ENCODE measurements at places on chromosomes 12 and 14.

GRCh38 chr14:69298131-69299071 lies 38.4 kb downstream of the GALNT16 start:
- no peak for DNase-seq

- DNase-seq, result no peak
Measured at GRCh38 chr14:52917735-52918134, 33.1 kb downstream of the FERMT2 start.

DNA sequence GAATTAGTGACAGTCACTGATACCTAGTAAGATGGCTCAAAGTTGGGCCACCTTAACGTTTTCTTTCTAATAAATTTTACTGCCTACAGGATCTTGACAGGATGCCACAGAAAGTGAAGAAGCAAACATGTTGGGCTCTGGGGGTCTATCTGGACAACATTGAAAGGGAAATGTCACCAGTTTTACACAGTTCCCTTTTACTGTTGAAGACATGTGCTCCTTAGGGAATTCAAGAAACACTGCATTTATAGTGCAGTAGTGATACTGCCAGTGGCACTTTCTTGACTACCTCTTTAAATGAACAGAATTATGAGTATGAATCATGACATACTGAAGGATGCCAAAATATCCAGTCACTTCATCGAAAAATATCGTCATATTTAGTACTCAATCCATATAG lies 269.3 kb upstream of the SYT10 start:
- DNase-seq, result no peak

DNA sequence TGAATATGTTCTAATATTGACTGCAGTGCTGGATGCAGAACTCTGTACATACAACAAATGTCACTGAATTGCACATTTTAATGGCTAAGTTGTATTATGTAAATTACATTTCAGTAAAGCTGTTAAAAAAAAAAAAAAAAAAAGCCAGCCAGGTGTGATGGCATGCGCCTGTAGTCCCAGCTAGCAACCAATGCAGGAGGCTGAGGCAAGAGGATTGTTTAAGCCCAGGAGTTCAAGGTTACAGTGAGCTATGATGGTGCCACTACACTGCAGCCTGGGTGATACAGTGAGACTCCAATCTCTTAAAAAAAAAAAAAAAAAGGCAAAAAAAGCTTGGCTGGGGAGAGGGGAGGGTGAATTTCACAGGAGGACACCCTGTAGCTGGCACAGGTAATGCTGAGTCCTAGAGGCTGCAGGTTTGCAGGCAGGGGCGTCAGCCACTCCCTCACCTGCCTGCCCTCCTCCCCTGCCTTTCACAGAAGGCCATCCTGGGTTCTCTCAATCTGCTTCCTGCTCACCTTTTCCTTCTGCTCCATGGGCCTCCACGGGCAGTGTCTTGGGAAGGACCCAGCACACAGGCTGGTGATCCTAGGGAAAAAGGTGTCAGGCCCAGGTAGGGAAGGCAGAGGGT lies 40.7 kb downstream of the TESC start:
- DNase-seq, result no peak

- DNase-seq, result no peak
Measured at GRCh38 chr12:43762596-43762995, 3.8 kb downstream of the IRAK4 start.

- DNase-seq, result no peak
Measured at GRCh38 chr14:39739796-39740195, 307.6 kb upstream of the FBXO33 start.

DNA sequence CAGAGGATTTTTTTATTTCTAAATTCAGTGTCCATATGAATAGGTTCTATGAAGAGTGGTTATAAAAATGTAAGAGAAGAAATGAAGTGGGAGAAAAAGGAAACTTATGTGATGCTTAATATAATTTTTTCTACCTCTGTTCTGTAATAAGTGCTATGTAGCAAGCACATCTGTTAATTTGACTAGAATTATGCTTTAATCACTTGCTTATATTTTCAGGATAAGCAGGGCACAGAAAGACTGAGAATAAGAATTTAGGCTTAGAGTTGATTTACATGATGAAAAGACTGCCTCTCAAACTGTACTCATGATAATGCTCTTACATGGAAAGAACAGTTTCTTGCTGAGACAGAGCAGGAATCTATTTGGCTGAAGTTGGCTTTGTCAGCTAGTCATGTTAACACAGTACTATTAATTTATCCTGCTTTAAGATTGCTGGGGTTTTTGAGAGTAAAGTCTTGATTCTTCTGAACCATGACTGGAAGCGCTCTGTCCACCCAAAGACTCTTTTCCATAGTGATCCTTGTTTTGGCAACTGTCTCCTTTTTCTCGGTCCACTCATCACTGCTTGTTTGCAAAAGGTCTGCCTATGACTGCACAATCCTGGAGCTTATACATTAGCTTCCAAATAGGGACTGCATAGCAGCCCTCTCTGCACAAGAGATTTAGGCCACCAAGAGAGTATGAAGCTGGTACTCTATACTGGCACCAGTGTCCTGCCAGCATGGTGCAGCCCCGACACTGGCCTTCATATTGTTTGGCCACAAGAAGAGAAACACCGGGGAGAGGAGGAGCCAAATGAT lies 98.8 kb downstream of the AKAP6 start:
- DNase-seq, result no peak

GRCh38 chr14:68143341-68143841 lies 323.8 kb downstream of the RAD51B start:
- DNase-seq, result no peak

DNA sequence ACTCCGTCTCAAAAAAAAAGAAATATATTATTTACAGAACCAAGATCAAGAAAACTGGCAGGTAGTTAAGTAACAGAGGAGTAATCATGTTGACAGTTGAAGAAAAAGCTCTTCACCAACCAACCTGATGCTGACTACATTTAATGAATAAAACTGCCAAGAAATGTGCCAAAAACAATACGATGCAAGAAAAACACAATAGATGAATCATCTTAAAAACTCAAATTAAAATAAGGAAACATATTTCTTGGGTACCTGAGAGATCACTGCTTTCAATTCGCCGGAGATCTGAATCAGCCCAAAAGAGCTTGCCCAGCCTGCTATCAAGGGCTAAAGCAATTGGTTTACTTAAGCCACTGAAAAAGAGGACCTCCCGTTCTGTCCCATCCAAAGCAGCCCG lies 76.4 kb downstream of the BCL2L14 start:
- no peak for DNase-seq

GRCh38 chr12:33111850-33112249 lies 215.3 kb upstream of the PKP2 start:
- DNase-seq, result no peak

- DNase-seq, result no peak
Measured at GRCh38 chr12:66080791-66081190, 49.8 kb downstream of the LLPH start.

- DNase-seq, result no peak
Measured at GRCh38 chr12:94271351-94271750, 123.0 kb downstream of the PLXNC1 start.

- DNase-seq, result no peak
Measured at GRCh38 chr14:38000340-38000739, 207.4 kb upstream of the SSTR1 start.

GRCh38 chr12:46908236-46908935 lies 82.6 kb upstream of the SLC38A4 start:
- no peak for DNase-seq

GRCh38 chr14:39229601-39230110 lies 4.1 kb upstream of the MIA2 start:
- DNase-seq, result no peak

DNA sequence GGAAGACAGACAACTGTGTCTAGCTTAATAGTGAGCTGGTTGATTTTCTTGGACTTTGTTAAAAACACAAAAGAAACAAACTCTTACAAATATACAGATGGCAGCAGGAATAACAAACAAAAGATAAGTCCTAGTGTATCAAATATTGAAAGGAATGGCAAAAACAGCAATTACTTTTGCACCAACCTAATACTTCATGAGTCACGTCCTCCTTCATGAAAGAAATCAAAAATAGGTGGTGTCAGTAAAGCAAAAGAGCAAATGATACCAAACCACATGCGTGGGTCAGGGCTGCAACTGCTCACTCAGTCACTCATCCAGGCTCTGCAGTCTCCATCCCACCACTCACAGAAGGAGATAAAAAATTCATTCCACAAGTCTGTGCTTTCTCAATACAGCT lies 11.8 kb downstream of the ATG14 start:
- no peak for DNase-seq

DNA sequence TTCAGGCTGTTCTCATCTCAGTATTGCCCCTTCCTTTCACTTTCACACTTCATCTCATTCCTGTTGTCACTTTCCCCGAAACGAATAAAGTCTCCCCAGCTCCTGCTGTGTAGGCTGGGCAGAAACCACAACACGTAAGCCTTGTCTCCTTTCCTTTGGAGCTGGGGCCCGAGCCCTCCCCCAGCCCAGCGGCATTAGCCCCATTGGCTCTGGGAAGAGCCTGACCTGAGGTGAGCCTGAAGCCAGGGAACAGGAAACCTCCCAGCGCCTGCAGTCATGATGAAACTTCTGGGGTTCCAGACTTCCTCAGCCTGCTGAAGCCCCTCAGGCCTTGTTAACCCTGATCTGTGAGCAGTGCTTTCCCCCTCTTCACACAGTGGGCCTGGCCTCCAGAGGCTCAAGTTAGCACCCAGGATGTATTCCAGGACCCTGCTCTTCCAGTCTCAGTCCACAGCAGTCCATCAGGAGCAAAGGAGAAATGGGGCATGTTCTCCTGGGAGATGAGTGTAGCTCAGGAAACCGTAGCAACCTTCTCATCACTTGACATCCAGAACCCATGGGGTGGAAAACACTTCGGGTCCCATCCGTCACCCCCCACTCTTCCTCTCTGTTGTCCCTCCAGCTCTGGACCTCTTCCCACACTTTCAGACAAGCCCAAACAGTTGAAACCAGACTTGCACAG lies 21.8 kb downstream of the VASH1 start:
- no peak for DNase-seq
